ENCODE measurements at places on chromosomes 13 and 19. TPM values are rescaled to one million over a fixed set of nuclear protein-coding genes. Genes with fewer than 3 reads are reported as not detected.

Gene ADGRE3
- not detected for total RNA-seq

Gene PHLDB3
- total RNA-seq: 9.6 TPM

Gene LENG9
- 2.9 TPM for total RNA-seq

Gene PDX1
- total RNA-seq: not detected

Gene ZNF534
- 5.6 TPM for total RNA-seq

Gene ZNF135
- total RNA-seq: 21.5 TPM

Gene KLF1
- 0.24 TPM for total RNA-seq

Gene CYP4F12
- total RNA-seq: 0.88 TPM

Gene ZNF98
- total RNA-seq: 9.8 TPM

Gene CBARP
- total RNA-seq: 22.6 TPM

Gene RAB3A
- total RNA-seq: 325 TPM

Gene ACER1
- total RNA-seq: not detected

Gene EDDM13
- total RNA-seq: not detected

Gene MATK
- total RNA-seq: 47.8 TPM

Gene CEACAM16
- not detected for total RNA-seq

Gene ZNF540
- total RNA-seq: 22.4 TPM

Gene GPC6
- total RNA-seq: 2.7 TPM

Gene IGLON5
- 21.0 TPM for total RNA-seq

Gene IGFL3
- not detected for total RNA-seq

Gene CALR3
- total RNA-seq: not detected

Gene RASA3
- 43.0 TPM for total RNA-seq

Gene GFY
- not detected for total RNA-seq

Gene KCNC3
- 72.7 TPM for total RNA-seq

Gene NAPA
- total RNA-seq: 172 TPM

Gene RFPL4AL1
- total RNA-seq: not detected

Gene ANKLE1
- total RNA-seq: 6.1 TPM

Gene DACT3
- 84.3 TPM for total RNA-seq

Gene C1QTNF9B
- not detected for total RNA-seq

Gene FAAP24
- 0.74 TPM for total RNA-seq

Gene C19orf38
- total RNA-seq: 1.4 TPM

Gene PRSS57
- not detected for total RNA-seq

Gene SMIM24
- 5.0 TPM for total RNA-seq

Gene DBP
- total RNA-seq: 34.7 TPM

Gene NLRP5
- total RNA-seq: not detected

Gene CHST8
- 8.5 TPM for total RNA-seq

Gene FAM124A
- 17.3 TPM for total RNA-seq

Gene OR7D2
- not detected for total RNA-seq

Gene KCNRG
- 0.52 TPM for total RNA-seq

Gene ADAMTS10
- 106 TPM for total RNA-seq

Gene TLE6
- total RNA-seq: 0.86 TPM

Gene SWSAP1
- total RNA-seq: 1.4 TPM

Gene MTUS2
- 38.3 TPM for total RNA-seq

Gene ZSCAN4
- total RNA-seq: not detected

Gene ZNF93
- 3.4 TPM for total RNA-seq

Gene FXYD7
- total RNA-seq: 154 TPM

Gene PTPRS
- 255 TPM for total RNA-seq

Gene WDR88
- not detected for total RNA-seq

Gene POGLUT2
- total RNA-seq: 5.9 TPM

Gene MBD3L2
- total RNA-seq: not detected

Gene IFNL1
- total RNA-seq: not detected

Gene PRTN3
- 2.6 TPM for total RNA-seq

Gene GTF3A
- 50.4 TPM for total RNA-seq

Gene PCDH17
- 50.2 TPM for total RNA-seq

Gene ZNF541
- 1.1 TPM for total RNA-seq

Data from dorsolateral prefrontal cortex (tissue), 122 donors.